ENCODE measurements at places on chromosomes 2 and 18. TPM values are rescaled to one million over a fixed set of nuclear protein-coding genes. Genes with fewer than 3 reads are reported as not detected.

SLC9A4 gene
- 8.2 TPM for polyA plus RNA-seq

KLHL30 gene
- 0.34 TPM for polyA plus RNA-seq

SPHKAP gene
- 3.8 TPM for polyA plus RNA-seq

ASAP2 gene
- polyA plus RNA-seq: 63.0 TPM

DNA sequence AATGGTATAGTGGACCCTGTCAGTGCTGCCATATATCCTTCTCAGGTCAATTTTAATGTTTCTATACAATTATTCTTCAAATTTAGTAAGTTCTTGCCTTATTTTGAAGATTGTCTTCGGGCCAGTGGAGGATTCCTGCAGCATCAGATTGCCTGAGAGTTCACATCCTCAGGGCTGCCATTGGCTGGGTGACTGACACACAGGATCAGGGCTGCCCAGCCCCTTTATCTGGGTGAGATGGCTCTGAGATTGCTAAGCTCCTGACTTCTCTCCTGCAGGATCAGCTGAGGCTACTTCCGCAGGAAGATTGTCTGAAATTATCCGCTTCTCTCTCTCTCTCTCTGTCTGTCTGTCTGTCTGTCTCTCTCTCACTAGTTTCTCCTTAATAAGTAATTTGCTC lies 567.4 kb downstream of the TSN start:
- no peak for DNase-seq

DNA sequence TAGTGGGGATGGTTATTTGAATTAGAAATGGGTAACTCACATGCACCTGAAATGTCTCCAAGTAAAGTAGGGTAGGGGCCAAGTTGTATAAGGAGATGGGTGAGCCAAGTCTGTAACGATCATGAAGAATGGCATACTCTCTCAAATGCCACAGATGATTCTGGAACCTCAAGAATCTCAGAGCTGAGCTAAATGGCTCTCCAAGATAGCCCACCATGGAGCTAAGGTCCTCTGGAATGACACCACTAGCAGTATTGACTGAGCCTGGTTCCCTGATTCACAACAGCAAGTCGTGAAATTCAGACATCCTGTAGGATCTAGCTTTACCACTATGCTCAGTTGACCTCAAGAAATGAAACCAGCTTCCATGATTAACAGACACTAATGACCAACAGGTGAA lies 115.9 kb upstream of the EPAS1 start:
- no peak for DNase-seq

- no peak for DNase-seq
Observed at GRCh38 chr2:182741620-182742019, 25.6 kb downstream of the DNAJC10 start.

GRCh38 chr18:64674694-64675093 lies 525.8 kb upstream of the LINC00305 start:
- no peak for DNase-seq

DNA sequence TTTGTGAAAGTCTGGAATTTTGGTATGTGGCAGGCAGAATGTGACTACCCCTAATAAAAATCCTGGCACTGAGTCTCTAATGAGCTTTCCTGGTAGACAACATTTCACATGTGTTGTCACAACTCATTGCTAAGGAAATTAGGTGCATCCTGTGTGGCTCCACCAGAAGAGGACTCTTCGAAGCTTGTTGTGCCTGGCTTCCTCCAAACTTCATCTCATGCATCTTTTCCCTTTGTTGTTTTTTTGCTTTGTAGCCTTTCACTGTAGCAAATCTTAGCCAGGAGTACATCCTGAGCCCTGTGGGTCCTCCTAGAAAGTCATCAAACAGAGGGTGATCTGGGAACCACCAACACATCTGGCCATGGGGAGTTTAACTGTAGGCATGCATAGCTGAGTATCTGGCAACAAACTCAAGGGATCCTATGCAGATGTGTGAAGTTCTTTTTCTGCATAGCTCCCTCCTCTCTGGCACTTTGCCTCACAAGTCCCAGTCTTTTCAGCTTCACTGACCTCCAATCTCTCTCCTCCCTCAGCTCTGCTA lies 42.1 kb upstream of the SERTAD2 start:
- no peak for DNase-seq

DNA sequence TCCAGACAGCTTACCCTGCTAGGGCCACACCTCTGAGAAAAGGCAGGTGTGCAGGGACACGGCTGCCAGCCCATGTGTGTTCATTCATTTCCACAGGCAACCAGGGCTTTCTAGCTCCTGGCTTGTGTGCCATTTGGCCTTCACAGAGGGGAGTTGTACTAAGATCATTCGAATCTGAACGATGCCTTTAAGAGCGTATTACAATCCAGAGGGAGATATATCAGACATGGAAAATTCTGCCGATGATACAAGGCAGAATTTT lies 64.2 kb upstream of the OTOF start:
- DNase-seq: no peak

- DNase-seq: no peak
Observed at GRCh38 chr2:146412625-146413024, 1432.2 kb upstream of the ACVR2A start.

DNA sequence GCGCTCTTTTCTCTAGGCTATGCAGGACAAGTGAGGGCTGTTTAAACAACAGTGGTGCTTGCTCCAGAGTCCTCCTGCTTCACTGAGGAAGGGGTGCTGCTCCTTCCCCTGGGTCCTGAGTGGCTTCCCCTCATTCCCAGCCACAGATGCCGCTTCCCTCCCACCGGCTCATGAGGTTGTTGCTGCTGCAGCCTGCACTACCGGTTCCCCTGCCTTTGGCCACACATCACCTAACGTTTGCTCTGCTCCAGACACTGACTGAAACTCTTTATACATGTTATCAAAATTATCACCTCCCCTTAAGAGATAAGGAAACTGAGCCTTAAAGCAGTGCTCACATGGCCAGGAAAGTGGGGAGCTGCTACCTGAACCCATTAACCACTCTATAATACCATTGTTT lies 130.8 kb upstream of the LGALSL start:
- no peak for DNase-seq
